ENCODE measurements at places on chromosomes 12 and 14. TPM values are rescaled to one million over a fixed set of nuclear protein-coding genes. Genes with fewer than 3 reads are reported as not detected.

Gene SMCO2
- total RNA-seq = not detected

DNA sequence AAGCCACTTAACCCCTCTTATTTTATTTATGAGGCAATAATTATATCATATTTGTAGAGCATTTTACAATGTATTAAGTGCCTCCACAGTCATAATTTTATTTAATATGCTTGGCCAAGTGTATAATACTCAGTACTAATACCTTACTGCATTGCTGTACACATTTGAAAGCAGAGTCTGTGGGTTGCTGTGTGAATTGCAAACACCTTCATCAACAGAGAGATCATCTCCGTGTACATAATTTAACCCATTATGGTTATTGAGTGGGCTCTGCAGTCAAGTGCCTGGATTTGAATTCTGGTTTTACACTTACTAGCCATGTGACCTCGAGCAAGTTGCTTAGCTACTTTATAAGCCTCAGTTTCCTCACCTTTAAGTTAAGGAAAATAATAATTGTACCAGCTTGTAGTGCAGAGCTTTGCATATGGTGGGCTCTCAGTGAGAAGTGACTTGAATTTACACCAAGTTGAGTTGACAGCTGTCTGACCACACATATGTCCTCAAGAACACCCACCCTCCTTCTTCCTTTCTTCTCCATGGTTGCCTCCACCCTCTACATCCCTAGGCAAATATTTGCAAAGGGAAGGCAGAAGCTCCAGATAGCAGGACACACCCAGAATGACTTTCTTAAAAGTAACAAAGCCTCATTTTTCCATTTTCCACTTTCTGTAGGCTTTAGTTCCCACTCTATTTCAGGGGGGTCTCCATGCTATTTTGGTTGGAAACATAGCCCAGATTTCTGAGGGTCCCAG, 12.3 kb downstream of the CRACR2A start:
- no peak for DNase-seq

GRCh38 chr12:15225136-15225862, 4.1 kb upstream of the RERG start:
- DNase-seq = no peak

DNA sequence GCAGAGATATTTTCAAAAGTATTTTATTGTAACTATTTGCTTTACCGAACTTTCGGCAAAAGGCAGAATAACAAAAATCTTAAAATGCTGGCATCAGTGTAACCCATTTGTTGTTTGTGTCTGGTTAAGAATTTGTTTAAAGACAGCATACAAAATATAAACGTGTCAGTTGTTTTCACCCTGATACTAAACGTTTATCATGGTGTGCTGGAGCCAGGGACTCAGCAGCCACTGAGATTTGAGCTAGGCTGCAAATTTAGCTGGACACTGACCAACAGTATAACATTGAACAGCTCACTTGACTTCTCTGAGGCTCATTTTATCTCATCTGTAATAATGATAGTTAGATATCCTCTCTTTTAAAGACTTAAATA, 183.7 kb downstream of the TMTC3 start:
- DNase-seq = no peak

Gene ATP23
- total RNA-seq = 3.3 TPM

Gene ABCC9
- total RNA-seq = not detected

DNA sequence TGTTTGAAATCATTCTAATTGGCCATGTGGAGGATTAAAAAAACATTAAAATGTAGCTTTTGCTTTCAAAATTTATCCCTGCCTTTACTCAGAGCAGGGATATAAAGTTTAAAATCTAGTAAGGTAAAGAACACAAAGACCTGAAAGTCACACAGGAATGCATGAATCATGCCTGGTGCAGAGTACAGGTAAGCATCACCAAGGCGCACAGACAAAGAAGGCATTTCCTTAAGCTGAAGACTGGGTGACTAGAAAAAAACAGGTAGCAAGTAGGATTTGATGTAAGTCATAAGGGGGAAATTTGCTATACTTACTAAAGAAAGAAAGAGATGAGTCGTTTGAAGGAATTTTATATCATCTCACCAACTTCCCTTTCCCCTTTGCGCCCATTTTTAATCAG, 405.6 kb downstream of the GXYLT1 start:
- no peak for DNase-seq

GRCh38 chr14:71267007-71267513, 359.8 kb downstream of the PCNX1 start:
- no peak for DNase-seq

Gene BEST3
- total RNA-seq = not detected

GRCh38 chr14:100604121-100604501, 16.9 kb upstream of the BEGAIN start:
- DNase-seq = no peak

DNA sequence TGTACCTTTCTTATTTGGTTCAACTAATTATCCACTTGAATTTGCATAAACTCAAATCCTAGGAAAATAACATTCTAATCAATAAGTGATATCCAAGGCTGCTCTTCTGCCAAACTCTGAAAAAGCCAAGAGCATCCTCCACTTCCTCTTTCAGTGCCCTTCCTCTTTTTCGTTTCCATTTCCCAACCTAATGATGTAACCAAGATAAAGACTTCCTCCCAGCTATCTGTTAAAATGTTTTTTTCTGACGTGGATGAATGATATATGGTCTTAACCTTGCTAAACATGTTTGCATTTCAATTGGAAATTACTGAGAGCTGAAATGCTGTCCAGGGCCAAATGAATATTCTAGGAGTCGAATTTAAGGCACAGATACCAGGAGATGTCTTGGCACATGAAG, 459.5 kb upstream of the PDE3A start:
- no peak for DNase-seq

Gene NOXRED1
- total RNA-seq = not detected

DNA sequence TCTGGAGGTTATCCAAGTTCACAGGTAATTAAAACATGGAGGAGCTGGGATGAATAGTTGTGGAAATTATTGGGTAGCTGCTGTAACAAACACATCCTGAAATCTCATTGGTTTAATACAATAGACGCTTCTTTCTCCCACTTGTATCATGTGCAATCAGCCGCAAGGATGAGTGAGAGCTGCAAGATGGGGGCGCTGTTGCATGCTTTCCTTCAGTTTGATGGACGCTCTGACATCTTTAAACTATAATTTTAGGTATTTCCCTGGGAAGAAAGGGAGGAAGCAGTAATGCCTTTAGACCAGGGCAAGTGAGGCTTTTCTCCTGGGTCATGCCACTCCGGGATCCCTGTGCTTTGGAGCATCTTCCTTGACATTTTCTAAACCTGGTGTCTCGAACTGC, 178.7 kb downstream of the PAWR start:
- DNase-seq = no peak

GRCh38 chr14:92945959-92946846, 23.3 kb downstream of the CHGA start:
- no peak for DNase-seq

Gene LRP1-AS
- not detected for total RNA-seq

Gene HOXC11
- total RNA-seq = not detected

DNA sequence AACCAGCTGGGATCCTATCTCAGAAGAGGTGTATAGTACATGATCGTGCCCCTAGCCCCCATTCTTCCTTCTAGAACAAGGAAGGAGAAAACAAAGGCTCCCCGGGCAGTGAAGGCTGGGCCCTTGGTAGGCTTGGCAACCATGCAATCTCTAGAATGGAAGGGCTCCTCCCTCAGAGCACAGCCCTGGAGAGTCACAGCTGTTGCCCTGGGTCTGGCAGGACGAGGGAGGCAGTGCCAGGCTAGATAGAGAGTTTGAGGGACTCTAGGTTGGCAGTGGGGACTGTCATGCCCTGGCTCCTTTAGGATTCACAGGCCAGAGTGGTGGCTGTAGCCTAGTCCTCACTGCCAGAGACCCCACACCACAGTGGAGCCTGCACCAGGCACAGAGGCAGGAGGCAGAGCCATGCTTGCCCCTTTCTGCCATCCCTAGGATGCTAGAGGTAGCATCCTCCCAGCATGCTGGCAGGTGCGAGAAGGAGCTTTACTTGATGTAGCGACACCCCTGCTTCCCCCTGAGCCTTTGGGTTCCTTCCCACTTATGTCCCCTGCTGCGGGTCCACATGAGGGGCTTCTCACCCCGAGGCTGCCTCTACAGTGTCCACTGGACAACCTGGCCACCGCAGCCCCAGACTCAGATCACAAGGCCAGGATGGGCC, 33.4 kb upstream of the CIPC start:
- DNase-seq = no peak

Gene CACNA2D4
- total RNA-seq = 3.4 TPM

Gene KRT71
- total RNA-seq = not detected

DNA sequence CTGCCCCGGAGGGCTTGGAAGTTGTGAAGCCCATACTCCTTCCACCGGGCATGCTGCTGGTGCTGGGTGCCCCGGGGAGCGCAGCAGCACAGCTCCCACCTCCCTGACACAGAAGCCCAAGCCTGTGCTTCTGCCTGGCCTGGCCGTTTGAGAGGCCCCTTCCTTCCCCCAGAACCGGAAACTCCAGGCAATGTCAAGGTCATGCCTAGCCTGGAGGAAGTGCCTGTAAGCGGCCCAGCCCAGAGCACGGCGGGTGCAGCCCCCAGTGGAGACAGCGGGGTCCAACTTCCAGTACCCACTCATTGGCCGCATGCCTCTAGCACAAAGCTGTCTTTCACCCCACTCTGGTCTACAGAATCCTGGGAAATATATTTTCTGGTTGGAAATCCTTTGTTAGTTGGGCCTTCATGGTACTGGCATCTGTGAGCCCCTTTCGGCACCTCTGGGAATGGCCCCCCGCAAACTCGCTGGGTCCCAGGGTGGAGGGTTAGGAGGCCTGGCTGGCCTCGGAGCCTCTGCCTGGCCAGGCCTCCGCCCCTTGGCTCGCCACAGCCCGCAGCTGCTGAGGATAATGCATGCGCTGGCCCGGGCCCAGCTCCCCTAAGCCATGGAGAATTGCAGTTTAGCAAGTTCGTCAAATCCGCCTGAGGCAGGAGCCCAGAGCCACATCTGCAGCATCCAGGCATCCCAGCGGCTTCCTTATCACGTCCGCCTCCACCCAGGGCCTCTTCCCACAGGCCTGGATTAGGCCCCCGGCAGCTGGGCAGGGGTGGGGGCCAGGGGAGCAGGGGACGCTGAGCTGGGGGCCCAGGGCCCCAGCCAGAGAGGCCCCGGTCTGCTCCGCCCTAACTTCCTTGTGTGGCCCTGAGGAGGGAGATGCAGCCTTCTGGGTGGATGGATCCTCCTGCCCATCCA, 48.9 kb upstream of the DLK1 start:
- DNase-seq = no peak

Gene BEGAIN
- total RNA-seq = 0.53 TPM

Gene LRRC10
- total RNA-seq = not detected

Measured in activated T-cell treated with anti-CD3 and anti-CD28 coated beads, Interleukin-2, amount 50 U/mL, for 4 hours (primary cell).